ENCODE measurements at places on chromosomes 2 and 18. TPM values are rescaled to one million over a fixed set of nuclear protein-coding genes. Genes with fewer than 3 reads are reported as not detected.

DNA sequence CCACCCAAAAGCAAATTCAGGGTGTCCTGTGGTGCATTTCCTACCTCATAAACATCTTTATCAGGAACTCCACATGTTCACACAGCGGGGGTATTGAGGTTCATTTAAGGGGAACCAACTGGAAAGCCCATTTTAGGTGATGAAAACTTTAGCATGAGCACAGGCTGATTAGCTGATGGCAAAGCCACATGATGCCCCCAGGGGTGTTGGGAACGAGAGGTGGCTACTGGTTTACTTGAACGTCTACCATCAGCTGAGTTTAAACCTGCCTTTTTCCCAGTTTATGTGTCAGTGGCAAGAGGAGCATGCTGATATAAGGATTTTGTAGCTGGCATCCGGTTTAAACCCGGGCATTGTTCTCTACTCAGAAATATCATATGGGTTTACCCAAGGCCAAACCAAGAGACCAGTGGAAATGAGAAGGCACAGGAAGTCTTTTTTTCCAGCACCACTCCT, 54.5 kb upstream of the UPP2 start:
- no peak overlapping the region for H3K4me3 ChIP-seq
- H3K27ac ChIP-seq: no peak overlapping the region
- H3K27me3 ChIP-seq: no peaks in the 10 kb centered on the region
- DNase-seq: no peak
- H3K36me3 ChIP-seq: no peaks in the 10 kb centered on the region

ABCB11 gene
- total RNA-seq: 0.48 TPM

DNA sequence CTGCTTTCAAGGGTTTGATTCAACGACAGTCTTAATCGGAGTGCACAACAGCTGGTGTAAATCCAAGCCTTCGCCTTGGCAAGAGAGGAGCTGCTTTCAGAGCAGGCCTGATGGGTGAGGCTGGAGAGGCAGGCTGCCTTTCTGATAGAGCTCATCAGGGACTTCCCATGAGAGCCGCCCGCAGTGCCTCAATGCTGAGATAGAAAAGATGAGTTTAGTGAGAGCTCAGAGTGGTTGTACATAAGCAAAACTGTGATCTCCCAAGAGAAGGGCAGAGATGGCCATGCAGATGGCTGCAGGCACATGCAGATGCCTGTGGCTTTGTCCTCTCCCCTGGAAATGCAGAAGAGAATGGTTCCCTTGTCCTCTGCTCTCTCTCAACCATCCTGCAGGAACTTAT, 122.1 kb downstream of the ARL4C start:
- H3K4me3 ChIP-seq: no peak overlapping the region
- H3K4me1 ChIP-seq: peaks cover 9% of the 10 kb centered on the region
- DNase-seq: no peak
- H3K27me3 ChIP-seq: peaks cover 3% of the 10 kb centered on the region
- H3K36me3 ChIP-seq: no peaks in the 10 kb centered on the region
- H3K27ac ChIP-seq: no peak overlapping the region

- H3K36me3 ChIP-seq: no peaks in the 10 kb centered on the region
- no peak overlapping the region for H3K4me3 ChIP-seq
- H3K4me1 ChIP-seq: peaks cover 34% of the 10 kb centered on the region
- H3K27ac ChIP-seq: no peak overlapping the region
Measured at GRCh38 chr18:63150942-63151421, 168.6 kb downstream of the BCL2 start.

- no peak overlapping the region for H3K4me3 ChIP-seq
- DNase-seq: no peak
- no peaks in the 10 kb centered on the region for H3K4me1 ChIP-seq
- H3K36me3 ChIP-seq: no peaks in the 10 kb centered on the region
- H3K27ac ChIP-seq: no peak overlapping the region
Measured at GRCh38 chr2:144137272-144137671, 382.6 kb downstream of the ZEB2 start.

- H3K27me3 ChIP-seq: no peaks in the 10 kb centered on the region
- no peak overlapping the region for H3K4me3 ChIP-seq
- H3K27ac ChIP-seq: no peak overlapping the region
Measured at GRCh38 chr2:163375472-163375871, 360.3 kb downstream of the FIGN start.

DNA sequence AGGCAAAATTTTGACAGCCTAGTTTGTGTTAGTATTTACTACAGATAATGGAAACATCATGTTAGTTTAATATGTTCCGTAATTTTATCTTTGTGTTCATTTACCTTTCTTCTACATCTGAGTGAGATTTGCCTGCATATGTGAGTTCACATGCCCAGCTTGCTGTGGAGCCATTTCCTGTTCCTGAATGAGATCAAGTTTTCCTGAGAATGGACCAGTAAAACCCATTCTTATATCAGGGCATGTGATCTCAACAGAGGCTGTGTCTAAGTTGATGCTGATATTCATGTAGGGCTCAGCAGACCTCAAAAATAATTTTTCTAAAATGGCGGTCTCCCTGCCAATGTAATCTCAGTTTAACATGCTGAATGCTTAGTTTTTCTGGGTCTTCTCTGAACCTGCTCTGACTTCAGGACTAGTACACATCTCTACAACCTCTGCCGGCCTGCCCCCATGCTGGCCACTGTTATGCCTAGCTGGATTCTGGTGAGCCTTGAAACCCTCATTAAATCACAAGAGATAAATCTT, 1.0 kb downstream of the IL1A start:
- DNase-seq: no peak
- H3K36me3 ChIP-seq: no peaks in the 10 kb centered on the region
- H3K27ac ChIP-seq: no peak overlapping the region

DNA sequence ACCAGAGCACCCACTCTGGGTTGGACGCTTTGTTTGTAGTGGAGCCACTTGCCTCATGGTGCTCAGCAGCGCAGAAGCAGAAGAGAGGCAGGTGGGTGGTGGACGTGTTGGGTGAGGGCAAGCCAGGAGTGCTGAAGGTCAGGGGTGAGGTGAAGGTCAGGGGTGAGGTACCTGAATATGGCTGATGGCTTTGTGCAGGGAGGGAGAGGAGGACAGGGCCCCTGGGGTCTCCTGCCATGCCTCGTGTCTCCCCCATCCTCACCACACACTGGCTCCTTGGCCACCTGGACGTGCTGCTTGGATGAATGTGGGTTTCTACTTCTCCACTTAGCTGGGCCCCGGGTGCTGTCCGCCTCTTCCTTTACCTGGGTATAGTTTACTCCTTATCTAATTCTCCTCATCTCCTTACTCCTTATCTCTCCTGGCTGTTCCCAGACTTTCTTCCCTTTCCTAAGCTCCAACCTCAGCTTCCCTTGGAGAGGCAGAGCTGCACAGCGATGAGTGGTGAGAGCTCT, 68.1 kb downstream of the DYSF start:
- no peaks in the 10 kb centered on the region for H3K27me3 ChIP-seq
- no peak overlapping the region for H3K27ac ChIP-seq
- H3K4me1 ChIP-seq: no peaks in the 10 kb centered on the region
- no peak for DNase-seq

- H3K27ac ChIP-seq: no peak overlapping the region
- no peaks in the 10 kb centered on the region for H3K36me3 ChIP-seq
- no peaks in the 10 kb centered on the region for H3K4me1 ChIP-seq
- H3K4me3 ChIP-seq: no peak overlapping the region
- H3K27me3 ChIP-seq: no peaks in the 10 kb centered on the region
Measured at GRCh38 chr2:16189836-16190160, 249.4 kb downstream of the MYCN start.

ZBTB7C gene
- 0.07 TPM for total RNA-seq

GCG gene
- not detected for total RNA-seq

GRCh38 chr2:234821946-234822475, 129.8 kb upstream of the SH3BP4 start:
- no peak overlapping the region for H3K4me3 ChIP-seq
- no peak overlapping the region for H3K27ac ChIP-seq
- no peaks in the 10 kb centered on the region for H3K36me3 ChIP-seq
- H3K27me3 ChIP-seq: no peaks in the 10 kb centered on the region
- H3K4me1 ChIP-seq: no peaks in the 10 kb centered on the region
- no peak for DNase-seq

DNA sequence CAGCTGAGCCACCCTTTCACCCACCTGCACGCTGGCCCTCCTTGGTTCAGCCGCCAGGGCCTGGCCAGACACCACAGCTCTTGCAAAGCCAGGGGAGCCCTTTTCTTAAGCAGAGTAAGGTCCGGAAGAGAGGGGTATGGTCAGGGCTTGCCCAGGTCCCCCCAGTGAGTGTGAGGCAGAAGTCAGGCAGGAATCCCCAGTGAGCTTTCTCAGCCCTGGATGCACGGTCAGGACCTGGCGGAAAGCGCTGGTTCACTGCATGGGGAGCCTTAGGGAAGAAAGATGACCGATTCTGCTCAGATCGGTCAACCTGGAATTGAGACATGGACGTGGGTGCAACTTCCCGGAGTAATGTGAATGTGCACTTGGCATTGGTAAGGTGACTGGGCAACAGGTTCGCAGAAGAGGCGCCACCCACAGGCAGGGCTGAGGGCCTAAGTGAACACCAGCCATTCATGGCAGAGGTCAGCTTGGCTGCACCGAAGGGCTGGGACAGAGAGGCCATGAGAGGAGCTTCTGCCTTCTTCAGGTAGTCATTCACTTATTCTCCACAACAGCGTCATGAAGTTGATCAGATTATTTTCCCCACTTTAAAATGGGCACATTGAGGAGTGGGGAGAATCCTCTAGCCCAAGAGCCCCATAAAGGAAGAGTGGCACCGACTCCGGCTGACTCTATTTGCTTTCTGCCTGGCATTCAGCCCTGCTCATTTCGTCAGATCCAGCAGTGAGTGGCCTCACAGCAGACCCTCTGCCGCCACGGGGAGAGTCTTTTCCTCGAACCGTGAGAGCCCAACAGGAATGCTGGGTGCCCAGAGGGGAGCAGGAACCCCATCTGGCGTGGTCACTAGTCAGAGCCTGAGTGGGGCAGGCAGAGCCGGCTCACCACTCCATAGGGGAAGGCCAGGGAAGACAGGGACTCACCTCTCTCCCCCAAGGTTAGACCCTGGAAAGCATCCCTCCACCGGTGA, 35.8 kb downstream of the SCTR start:
- H3K36me3 ChIP-seq: no peaks in the 10 kb centered on the region
- H3K27me3 ChIP-seq: no peaks in the 10 kb centered on the region
- no peaks in the 10 kb centered on the region for H3K4me1 ChIP-seq
- no peak overlapping the region for H3K4me3 ChIP-seq
- H3K27ac ChIP-seq: no peak overlapping the region

NOSTRIN gene
- not detected for total RNA-seq

RIT2 gene
- total RNA-seq: not detected

DNA sequence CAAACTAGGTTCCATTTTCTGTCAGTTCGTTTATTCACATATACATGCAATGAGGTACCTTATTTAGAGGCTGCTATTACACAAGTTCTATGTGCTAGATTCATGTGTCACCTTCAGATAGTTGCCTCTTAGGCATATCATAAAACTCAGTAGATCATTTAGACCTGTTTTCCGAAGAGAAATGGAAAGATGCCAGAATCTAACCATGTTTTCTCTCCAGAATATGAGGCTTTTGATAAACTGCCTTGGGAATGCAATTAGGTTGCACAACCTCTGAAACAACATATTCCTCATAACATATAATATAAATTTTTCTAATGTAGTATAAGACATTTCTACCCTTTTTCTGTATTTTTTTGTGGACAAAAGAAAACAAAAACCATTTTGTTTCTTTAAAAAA, 108.1 kb downstream of the PRPF40A start:
- no peaks in the 10 kb centered on the region for H3K36me3 ChIP-seq
- H3K4me3 ChIP-seq: no peak overlapping the region

DNA sequence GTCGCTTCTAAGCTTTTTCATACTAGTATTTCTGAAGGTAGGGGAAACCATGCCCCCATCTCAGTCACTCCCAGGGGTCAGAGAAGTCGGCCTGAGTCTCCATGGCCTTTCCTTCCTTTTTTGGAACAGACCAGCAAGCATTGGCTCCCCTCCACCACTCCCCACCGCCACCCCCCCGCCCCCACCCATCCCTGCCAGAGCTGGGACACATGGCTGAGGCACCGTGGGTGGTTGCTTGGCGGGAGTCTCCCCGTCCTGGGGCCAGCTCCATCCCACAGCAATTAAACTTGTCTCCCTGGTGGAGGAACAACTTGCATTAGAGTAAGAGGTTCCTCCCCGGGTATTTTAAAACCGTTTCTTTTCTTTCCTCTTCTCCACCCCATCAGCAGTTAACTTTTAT, 100.8 kb upstream of the TFPI start:
- no peaks in the 10 kb centered on the region for H3K36me3 ChIP-seq
- no peak overlapping the region for H3K4me3 ChIP-seq
- DNase-seq: no peak
- no peaks in the 10 kb centered on the region for H3K27me3 ChIP-seq
- no peak overlapping the region for H3K27ac ChIP-seq
- no peaks in the 10 kb centered on the region for H3K4me1 ChIP-seq

DNA sequence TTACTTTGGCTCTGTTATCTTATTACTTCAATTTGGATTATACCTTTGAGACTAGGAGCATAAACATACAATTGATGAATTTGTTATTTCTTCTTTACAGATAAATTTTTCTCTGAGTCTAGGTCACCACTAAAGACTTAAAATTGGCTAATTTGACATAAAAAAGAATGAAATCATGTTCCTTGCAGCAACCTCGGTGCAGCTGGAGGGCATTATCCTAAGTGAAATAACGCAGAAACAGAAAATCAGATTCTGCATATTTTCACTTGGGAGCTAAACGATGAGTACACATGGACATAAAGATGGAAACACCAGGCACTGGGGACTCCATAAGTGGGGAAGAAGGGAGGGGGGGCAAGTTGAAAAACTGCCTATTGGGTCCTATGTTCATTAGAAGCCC, 172.8 kb upstream of the SESTD1 start:
- H3K36me3 ChIP-seq: no peaks in the 10 kb centered on the region
- no peak for DNase-seq
- no peaks in the 10 kb centered on the region for H3K4me1 ChIP-seq
- no peak overlapping the region for H3K27ac ChIP-seq
- H3K4me3 ChIP-seq: no peak overlapping the region
- H3K27me3 ChIP-seq: no peaks in the 10 kb centered on the region

- H3K27me3 ChIP-seq: no peaks in the 10 kb centered on the region
- H3K4me3 ChIP-seq: no peak overlapping the region
- no peaks in the 10 kb centered on the region for H3K36me3 ChIP-seq
- DNase-seq: no peak
Measured at GRCh38 chr2:21381421-21381820, 257.7 kb downstream of the TDRD15 start.

DNA sequence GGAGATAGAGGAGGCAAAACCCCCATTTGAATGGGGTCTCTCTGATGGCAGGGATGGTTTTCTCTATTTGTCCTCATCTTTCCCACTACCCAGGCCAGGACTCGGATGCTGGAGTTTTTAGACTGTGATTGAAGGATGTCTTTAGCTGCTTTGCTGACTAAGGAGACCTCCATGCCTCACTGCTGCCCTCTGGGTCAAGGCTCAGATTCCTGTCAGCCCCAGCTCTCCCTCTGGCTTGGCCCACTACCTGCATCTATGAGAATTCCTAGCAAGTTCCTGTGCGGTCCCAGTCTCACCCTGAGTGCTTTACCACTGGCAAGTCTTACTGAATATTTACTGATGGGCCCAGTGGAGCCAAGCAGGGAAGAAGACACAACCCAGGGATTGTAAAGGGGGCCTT, 184.0 kb downstream of the CELF4 start:
- no peaks in the 10 kb centered on the region for H3K4me1 ChIP-seq
- peaks cover 2% of the 10 kb centered on the region for H3K27me3 ChIP-seq
- H3K4me3 ChIP-seq: no peak overlapping the region
